Posterior vena cava (tissue), 2 donors: ENCODE measurements at places on chromosomes 7 and 10. TPM values are rescaled to one million over a fixed set of nuclear protein-coding genes. Genes with fewer than 3 reads are reported as not detected.

PRKCQ gene
- total RNA-seq = 0.74 TPM

LRRC18 gene
- total RNA-seq = not detected

DNA sequence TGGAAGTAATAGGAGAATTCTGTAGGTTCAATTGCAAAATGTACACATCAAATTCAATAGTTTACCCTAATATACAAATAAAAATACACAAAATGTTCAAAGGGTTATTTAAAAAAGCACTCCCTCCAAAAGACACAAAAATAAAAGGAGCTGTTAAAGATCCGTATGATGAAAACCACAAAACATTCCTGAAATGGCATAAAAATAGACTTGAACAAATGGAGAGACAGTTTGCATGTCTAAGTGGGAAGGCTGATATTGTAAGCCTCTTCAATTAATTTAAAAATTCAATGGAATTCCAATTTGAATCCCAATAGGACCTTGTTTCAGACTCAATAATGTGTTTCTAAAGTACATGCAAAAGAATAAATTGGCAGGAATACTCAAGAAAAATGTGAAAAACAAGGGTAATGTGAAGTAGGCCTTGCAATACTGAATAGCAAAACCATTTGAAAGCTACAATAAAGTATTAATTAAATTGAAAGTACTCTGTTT, 38.0 kb upstream of the INSYN2A start:
- DNase-seq = no peak

GRCh38 chr7:107946451-107946850, 55.5 kb downstream of the DLD start:
- no peak for DNase-seq

FAM131B gene
- 1.5 TPM for total RNA-seq

PUS7 gene
- total RNA-seq = 11.3 TPM

ACHE gene
- 9.4 TPM for total RNA-seq

TCERG1L gene
- not detected for total RNA-seq

FGFR2 gene
- 16.4 TPM for total RNA-seq

- DNase-seq = no peak
These were observed 68.4 kb upstream of the SRRM3 start for GRCh38 chr7:76133164-76133775.

DNA sequence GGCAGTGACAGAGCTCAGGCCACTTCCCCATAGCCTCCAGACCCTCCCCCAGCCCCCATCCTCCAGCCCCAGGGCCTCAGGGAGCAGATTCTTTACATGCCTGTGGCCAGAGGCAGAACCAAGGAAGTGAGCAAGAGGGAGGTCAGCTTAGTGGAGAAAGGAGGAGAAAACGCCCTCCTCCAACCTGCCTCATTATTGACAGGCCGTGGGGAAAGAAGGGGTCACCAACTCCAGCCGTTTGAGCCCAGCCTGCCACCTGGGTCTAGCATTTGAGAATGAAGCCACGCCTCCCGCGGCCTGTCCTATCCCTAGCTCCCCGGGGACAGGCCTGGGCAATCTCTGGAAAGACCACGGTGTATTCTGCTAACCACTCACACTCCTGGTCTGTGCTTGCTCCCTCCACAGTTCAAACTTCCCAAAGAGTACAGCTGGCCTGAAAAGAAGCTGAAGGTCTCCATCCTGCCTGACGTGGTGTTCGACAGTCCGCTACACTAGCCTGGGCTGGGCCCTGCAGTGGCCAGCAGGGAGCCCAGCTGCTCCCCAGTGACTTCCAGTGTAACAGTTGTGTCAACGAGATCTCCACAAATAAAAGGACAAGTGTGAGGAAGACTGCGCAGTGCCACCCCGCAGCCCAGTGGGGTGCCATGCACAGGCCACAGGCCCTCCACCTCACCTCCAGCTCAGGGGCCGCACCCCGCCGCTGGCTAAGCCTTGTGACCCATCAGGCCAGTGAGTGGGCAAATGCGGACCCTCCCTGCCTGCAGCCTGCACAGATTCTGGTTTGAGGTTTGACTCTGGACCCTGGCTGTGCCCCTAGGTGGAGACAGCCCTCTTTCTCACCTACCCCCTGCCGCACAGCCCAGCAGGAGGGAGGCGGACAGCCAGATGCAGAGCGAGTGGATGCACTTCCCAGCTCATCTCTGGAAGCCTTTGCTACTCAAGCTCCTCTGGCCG, 14.3 kb upstream of the TRIM8 start:
- DNase-seq = peak; percentile 68

GRCh38 chr10:30830315-30831230, 201.0 kb upstream of the LYZL2 start:
- no peak for DNase-seq

DNA sequence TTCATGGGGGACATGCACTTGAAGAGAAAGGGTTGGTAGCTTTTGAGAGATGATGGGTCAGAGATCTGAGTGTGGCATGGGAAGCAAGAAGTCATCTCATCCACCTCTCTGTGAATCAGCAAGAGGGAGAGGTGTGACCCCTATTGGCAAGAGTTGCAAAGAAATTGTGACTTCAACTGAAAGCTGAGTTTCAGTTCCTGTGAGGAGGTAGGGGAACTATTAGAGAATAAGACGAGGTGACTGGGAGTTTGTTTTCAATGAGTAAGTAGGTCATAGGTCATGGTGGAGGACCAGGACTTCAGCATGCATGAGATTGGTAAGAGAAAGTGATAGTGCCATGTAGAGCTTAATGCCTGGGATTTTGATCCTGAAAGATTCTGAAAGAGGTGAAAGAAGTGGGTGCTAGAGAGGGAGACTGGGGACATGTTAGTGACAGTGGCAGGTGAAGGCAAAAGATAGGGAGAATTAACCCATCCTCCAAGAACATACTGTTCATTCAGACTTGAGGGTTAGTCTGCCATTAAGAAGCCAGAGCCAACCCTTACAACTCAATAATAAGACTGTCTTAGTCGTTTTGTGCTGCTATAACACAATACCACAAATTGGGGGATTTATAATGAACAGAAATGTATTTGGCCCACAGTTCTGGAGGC, 75.5 kb upstream of the CAPZA2 start:
- no peak for DNase-seq

GPR15LG gene
- total RNA-seq = not detected

GRCh38 chr7:156459067-156459466, 181.5 kb upstream of the RNF32 start:
- no peak for DNase-seq

- DNase-seq = no peak
These were observed 41.0 kb upstream of the CHST3 start for GRCh38 chr10:71923138-71923692.

- DNase-seq = no peak
These were observed 203.7 kb upstream of the IMMP2L start for GRCh38 chr7:111765751-111766643.

GRCh38 chr7:12067156-12067831, 143.8 kb upstream of the TMEM106B start:
- no peak for DNase-seq

DMTF1 gene
- 63.6 TPM for total RNA-seq

GRCh38 chr7:88637795-88638194, 121.7 kb upstream of the ZNF804B start:
- no peak for DNase-seq

ADD3 gene
- 95.0 TPM for total RNA-seq

TIAL1 gene
- total RNA-seq = 90.7 TPM

PRSS37 gene
- not detected for total RNA-seq

DNA sequence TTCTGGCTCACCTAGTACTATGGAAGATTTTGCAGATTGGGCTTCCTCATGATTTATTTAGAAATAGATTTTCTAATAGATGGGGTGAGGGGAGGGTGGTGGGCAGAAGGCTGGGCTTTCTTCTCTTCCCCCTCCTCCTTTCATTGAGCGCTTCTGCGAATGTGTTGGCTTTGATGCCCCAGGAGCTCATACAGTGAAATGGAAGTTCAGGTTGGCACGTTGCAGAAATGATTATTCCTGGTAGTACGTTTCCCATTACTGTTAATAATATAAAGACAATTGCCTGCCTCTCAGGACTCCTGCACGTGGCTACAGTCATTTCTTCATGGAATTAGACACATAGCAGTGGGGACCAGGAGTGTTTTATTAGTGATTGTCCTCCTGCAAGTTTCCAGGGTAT, 39.8 kb downstream of the TCF7L2 start:
- DNase-seq = no peak

PNLIPRP3 gene
- total RNA-seq = not detected

- no peak for DNase-seq
These were observed 82.4 kb downstream of the THSD7A start for GRCh38 chr7:11749629-11750028.

CALHM1 gene
- total RNA-seq = not detected

GBX1 gene
- total RNA-seq = not detected

MNX1 gene
- total RNA-seq = not detected

DCLRE1A gene
- total RNA-seq = 5.5 TPM

DNA sequence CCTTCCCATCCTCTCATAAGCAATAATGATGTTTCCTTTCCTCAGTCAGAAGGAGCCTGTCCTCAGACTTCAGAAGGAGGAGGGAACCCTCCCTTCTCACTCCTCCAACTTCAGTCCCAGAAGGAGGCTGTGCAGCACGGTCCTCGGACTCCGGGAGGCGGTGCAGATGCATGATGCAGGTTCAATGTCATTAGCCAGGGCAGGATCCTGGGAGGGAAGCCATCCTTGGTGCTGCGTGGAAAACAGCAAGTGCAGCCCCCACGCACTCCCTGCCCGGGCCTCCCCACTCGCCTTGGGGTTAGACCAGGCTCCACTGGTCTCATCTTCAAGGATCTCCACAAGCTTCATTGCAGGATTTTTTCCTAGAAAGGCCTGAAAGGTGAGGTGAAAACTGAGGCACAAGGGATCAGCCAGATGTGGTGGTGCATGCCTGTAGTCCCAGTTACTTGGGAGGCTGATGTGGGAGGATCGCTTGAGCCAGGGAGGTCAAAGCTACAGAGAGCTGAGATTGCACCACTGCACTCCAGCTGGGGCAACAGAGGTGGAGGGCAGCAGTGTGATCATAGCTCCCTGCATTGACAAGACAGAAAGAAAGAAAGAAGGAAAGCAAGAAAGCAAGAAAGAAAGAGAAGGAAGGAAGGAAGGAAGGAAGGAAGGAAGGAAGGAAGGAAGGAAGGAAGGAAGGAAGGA, 62.0 kb downstream of the ASB13 start:
- DNase-seq = peak; percentile 63

GRCh38 chr7:17301471-17302456, 3.3 kb downstream of the AHR start:
- DNase-seq = no peak

DNA sequence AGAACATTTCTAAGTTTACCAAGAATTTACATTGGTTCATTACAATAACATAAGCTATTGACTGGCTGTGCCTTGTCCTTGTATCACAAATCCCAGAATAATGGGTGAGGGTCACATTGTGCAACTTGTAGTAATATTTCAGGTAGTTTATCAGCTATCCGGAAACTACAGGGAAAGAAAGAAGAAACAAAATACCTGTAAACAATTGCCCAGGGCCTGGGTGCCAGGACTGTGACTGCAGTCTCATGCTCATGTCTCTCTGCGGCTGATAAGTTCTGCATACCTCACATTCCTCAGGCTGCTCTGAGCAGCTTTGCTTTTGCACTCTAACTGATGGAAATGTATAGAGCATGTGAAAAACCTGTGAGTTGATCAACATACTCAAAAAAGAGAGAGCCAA, 131.8 kb upstream of the TRIM24 start:
- DNase-seq = no peak

CALCR gene
- total RNA-seq = 0.10 TPM

PLEKHS1 gene
- total RNA-seq = not detected

DNA sequence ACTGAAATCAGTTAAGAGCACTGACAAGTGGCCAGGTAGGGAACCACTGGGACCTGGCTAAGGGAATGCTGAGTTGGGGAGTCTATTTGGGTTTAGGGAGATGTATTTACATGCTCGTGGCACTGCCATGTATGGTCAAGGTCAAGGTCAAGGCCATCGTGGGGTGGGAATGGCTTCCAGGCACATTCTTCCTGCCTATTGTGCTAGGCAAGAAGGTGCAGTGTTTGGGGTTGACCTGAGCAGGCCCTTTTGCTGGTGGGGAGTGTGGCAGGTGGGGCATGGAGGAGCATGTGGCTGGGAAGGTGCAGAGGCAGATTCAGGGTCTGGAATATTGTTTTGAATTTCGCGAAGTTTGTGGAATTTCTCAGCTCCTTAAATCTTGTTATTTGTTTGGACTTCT, 17.8 kb downstream of the FAM241B start:
- peak; percentile 45 for DNase-seq

CPA4 gene
- total RNA-seq = 0.62 TPM

EPO gene
- not detected for total RNA-seq

LAMTOR4 gene
- 91.6 TPM for total RNA-seq

- DNase-seq = no peak
These were observed 737.2 kb upstream of the ANKRD30A start for GRCh38 chr10:36388166-36388565.

CELF2 gene
- total RNA-seq = 70.6 TPM

- DNase-seq = no peak
These were observed 146.6 kb downstream of the WDR11 start for GRCh38 chr10:120997756-120998155.

DNA sequence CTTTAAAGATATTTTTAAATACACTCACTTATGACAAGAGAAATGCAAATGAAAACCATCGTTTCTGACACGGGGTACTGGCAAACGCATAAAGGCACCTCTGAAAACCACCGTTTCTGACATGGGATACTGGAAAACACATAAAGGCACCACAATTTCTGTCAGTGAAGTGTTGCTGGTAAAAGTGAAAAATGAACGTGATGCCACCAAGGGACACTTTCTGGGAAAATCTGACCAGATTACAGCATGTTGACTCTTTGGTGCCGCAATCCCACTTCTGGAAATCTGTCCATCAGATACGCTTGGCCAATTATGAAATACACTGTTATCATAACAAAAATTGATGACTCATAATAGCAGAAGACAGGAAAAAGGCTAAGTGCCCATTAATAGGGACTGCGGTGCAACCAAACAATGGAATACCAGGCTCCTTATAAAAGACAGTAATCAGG, 131.7 kb downstream of the ZMYND11 start:
- no peak for DNase-seq

DNA sequence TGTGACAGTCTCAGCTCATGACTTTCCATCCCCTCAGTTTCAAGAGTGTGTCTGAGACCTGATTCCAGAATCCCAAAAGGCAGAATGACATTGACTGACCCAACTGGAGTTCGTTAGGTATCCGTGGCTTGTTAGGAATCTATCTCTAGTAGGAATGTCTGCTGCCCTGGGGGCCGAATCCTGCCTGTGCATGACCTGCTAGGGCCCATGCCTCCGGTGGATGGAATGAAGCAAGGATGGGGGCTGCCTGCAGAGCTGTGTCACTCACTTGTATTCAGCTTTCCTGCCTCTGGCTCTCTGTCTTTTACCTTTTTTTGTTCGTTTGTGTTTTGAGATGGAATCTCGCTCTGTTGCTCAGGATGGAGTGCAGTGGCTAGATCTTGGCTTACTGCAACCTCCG, 129.5 kb downstream of the SDK1 start:
- no peak for DNase-seq

- no peak for DNase-seq
These were observed 17.1 kb upstream of the HTR5A start for GRCh38 chr7:155053002-155053401.

GRCh38 chr7:158472596-158472995, 115.0 kb downstream of the PTPRN2 start:
- peak; percentile 76 for DNase-seq

GRCh38 chr7:45184326-45185027, 26.9 kb downstream of the RAMP3 start:
- DNase-seq = no peak

- DNase-seq = no peak
These were observed 217.7 kb downstream of the PRKG1 start for GRCh38 chr10:51291961-51292360.
